ENCODE measurements at places on chromosomes 11 and 22. TPM values are rescaled to one million over a fixed set of nuclear protein-coding genes. Genes with fewer than 3 reads are reported as not detected.

GRCh38 chr11:45025716-45026492 lies 75.2 kb upstream of the TP53I11 start:
- DNase-seq, result no peak

DNA sequence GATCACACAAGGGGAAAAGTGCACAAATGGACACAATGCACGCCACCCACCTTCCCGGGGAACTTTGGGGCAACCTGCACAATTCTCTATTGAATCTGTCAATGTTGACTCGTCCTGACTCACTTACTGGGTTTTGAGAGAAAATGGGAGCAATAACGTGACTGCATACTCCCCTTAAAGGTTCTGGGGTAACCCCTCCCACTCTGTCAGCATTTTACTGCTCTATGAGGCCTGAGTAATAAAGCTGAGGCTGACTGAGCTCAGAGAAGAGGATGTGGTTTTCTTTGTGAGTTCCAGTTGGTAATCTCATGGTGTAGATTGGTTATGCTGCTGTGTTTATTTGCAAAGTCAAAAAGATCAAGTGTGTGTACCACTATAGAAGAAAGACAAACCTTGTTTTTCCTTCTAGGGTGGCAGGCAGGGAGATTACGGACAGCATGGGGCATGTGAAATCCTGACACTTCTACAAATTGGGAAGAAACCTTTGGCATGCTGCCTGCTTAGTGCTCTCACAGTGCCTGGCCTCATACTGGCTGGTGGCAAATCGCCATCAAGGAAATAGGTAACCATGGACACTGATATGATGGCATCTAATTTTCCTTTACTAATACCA lies 16.1 kb upstream of the APOA1 start:
- no peak for DNase-seq

DNA sequence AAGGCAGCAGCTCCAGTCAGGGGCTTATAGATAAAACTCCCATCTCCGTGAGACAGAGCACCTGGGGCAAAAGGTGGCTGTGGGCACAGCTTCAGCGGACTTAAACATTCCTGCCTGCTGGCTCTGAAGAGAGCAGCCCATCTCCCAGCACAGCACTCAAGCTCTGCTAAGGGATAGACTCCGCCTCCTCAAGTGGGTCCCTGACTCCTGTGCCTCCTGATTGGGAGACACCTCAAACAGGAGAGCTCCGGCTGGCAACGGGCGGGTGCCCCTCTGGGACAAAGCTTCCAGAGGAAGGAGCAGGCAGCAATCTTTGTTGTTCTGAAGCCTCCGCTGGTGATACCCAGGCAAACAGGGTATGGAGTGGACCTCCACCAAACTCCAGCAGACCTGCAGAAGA lies 279.4 kb downstream of the LARGE1 start:
- DNase-seq, result no peak

DNA sequence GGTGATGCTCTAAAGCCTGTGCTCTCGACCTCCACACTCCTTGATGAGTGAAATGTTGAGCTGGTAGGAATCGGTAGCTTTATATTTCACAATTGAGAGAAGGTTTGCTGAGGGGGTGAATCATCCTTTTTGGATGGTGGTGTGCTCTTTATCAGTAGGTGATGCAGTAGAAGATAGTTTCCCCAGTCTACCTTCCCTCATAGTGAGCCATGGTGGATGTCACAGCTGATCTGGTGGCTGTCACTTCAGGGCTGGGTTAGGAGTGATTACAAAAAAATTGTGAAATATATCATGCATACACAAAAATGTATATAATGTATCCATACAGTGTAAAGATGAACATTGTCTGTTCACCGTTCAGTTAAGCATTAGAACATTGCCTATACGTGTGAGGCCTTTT lies 105.3 kb downstream of the GRAMD1B start:
- no peak for DNase-seq

DNA sequence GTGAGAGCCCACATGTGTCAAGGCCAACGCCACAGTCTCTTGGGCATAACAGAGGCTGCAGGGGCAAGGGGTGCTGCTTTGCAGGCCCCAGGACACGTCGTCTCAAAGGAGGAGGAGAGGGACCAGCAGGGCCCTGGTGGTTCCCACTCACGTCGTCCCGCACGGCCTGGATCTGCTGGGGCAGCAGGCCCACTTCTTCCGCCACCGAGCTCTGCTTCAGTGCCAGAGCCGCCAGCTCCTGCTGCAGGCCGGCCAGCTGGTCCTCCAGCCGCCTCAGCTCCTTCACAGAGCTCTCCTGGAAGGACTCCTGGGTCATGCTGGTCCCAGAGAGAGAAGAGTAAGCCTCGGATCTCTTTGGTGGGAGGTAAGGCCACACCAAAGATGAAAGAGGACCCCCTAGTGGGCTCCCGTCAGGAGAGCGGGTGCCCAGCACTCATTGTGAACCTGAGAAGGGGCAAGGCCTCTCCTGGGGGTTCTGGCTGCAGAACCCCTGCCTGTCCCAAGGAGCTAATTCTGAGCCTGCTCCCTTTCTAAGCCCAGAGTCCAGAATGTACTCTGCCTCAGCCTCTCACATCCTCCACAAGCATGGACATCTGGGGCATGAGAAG lies 15.6 kb downstream of the SUN2 start:
- no peak for DNase-seq

Gene OMP
- not detected for total RNA-seq

Gene PRDM11
- 6.9 TPM for total RNA-seq

Gene HEPHL1
- total RNA-seq, result not detected

Gene MMP13
- total RNA-seq, result not detected

Gene SYT7
- 14.7 TPM for total RNA-seq

Measured in frontal cortex (tissue), 4 donors.